HCT116 (cell line): ENCODE measurements at places on chromosomes 2 and 18. TPM values are rescaled to one million over a fixed set of nuclear protein-coding genes. Genes with fewer than 3 reads are reported as not detected.
A peak's percentile ranks its signal among the peaks of the same experiment; 100 is the strongest.

STPG4 gene
- total RNA-seq, result 10.6 TPM

DNA sequence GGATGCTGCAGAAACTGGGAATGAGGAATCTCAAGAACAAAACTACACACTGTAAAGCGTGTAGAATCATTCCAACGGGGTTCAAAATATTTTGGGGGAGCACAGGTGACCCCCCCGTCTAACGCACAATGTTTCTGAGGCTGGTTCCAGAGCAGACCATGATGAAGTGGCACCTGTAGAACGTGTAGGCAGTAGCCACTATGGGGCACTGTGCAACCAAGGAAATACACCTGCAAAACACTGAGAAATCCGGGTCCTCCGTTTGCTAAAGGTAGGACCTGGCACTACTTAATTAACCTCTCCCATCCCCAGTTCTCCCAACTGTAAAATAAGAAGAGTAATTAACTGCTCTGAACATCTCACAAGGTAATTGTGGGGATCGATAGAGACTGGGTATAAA, 22.6 kb downstream of the ST6GAL2 start:
- H3K27ac ChIP-seq, result no peak overlapping the region
- H3K4me1 ChIP-seq, result no peaks in the 10 kb centered on the region
- no peak overlapping the region for H3K4me3 ChIP-seq
- DNase-seq, result no peak

DNA sequence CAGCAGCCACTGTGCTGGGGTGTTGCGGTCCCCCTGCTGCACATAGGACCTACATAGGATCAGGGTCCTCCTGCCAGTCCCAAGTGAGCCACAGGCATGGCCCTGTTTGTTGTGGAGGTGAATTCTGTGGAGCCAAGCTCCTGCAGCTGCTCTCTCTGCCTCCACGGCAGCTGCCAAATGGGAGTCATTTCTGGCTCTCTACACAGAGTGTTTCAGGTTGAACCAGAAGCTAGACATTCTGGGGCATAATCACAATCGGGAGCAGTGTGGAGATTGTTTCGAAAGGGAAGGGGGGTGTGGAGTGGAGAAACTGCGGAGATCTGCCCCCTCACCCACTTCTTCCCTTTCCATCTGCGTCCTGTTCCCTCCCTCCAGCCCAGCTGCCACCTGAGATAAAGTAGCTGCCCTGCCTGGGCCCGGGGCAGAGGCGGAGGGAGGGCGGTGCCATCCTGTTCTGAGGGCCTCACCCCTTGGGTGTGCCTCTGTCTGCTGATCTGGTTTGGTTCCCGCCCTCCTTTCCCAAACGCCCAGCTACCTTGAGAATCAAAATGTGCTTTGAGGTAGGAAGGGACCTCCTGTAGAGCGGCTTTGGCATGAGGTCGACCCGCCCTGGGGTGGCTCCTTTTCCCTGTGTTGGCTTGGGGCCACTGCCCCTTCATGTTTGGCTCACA, 139.4 kb downstream of the WDSUB1 start:
- H3K27me3 ChIP-seq, result no peaks in the 10 kb centered on the region
- H3K27ac ChIP-seq, result no peak overlapping the region; the same call in 1 of the 2 replicates
- H3K4me1 ChIP-seq, result peaks cover 25% of the 10 kb centered on the region
- H3K4me3 ChIP-seq, result no peak overlapping the region
- peak; percentile 23 for DNase-seq

- H3K27ac ChIP-seq, result no peak overlapping the region
- peak; percentile 4 for DNase-seq
- no peaks in the 10 kb centered on the region for H3K36me3 ChIP-seq
- H3K4me1 ChIP-seq, result no peaks in the 10 kb centered on the region
Observed at GRCh38 chr2:30026091-30027055, 105.0 kb upstream of the ALK start.

REG3A gene
- total RNA-seq, result not detected

RALB gene
- 42.8 TPM for total RNA-seq

TACR1 gene
- not detected for total RNA-seq

- no peak overlapping the region for H3K4me3 ChIP-seq
- H3K27me3 ChIP-seq, result no peaks in the 10 kb centered on the region
- no peaks in the 10 kb centered on the region for H3K4me1 ChIP-seq
- no peak overlapping the region for H3K27ac ChIP-seq
- DNase-seq, result no peak
Observed at GRCh38 chr2:66699416-66699792, 264.5 kb downstream of the MEIS1 start.

LYPD6B gene
- total RNA-seq, result 6.1 TPM

EVX2 gene
- total RNA-seq, result not detected

CD8A gene
- total RNA-seq, result 0.76 TPM

BUB1 gene
- 80.2 TPM for total RNA-seq

GRCh38 chr2:241885946-241886643, 16.6 kb downstream of the RTP5 start:
- no peaks in the 10 kb centered on the region for H3K36me3 ChIP-seq
- H3K27me3 ChIP-seq, result no peaks in the 10 kb centered on the region
- H3K4me1 ChIP-seq, result peaks cover 5% of the 10 kb centered on the region; the same call in 1 of the 2 replicates
- H3K4me3 ChIP-seq, result no peak overlapping the region

GRCh38 chr2:220569112-220569897, 941.9 kb downstream of the SLC4A3 start:
- H3K4me3 ChIP-seq, result no peak overlapping the region
- no peaks in the 10 kb centered on the region for H3K4me1 ChIP-seq
- no peak for DNase-seq
- H3K27me3 ChIP-seq, result no peaks in the 10 kb centered on the region
- H3K27ac ChIP-seq, result no peak overlapping the region

DNAJC5G gene
- 2.5 TPM for total RNA-seq

- no peaks in the 10 kb centered on the region for H3K36me3 ChIP-seq
- no peak overlapping the region for H3K4me3 ChIP-seq
- H3K27ac ChIP-seq, result no peak overlapping the region
- H3K27me3 ChIP-seq, result no peaks in the 10 kb centered on the region
- no peaks in the 10 kb centered on the region for H3K4me1 ChIP-seq
Observed at GRCh38 chr18:58067601-58068000, 23.6 kb downstream of the NEDD4L start.

TRIM54 gene
- total RNA-seq, result 2.0 TPM

GRCh38 chr18:27412556-27412955, 227.4 kb upstream of the CHST9 start:
- H3K27ac ChIP-seq, result no peak overlapping the region
- no peaks in the 10 kb centered on the region for H3K36me3 ChIP-seq
- no peak overlapping the region for H3K4me3 ChIP-seq
- H3K4me1 ChIP-seq, result no peaks in the 10 kb centered on the region

DNA sequence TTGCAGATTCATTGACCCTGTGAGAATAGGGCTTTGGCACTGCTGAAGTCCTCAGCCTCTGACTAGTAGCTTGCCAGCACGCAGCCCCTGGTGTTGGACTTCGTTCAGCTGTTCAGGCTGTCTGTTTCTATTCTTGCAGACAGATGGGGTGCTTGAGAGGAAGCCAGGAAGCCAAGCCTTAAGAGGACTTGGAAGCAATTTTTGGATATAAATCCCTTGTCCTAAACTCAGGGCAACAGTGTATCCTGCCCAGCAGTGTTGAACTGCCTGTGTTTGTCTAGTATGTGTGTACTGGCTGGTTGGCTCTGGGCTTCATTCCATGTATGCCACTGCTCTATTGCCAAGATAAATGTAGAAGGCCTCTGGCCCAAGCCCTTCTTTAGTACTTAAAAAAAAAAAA, 108.6 kb downstream of the COMMD1 start:
- no peaks in the 10 kb centered on the region for H3K4me1 ChIP-seq
- no peak overlapping the region for H3K4me3 ChIP-seq

ABCG5 gene
- total RNA-seq, result not detected

DNA sequence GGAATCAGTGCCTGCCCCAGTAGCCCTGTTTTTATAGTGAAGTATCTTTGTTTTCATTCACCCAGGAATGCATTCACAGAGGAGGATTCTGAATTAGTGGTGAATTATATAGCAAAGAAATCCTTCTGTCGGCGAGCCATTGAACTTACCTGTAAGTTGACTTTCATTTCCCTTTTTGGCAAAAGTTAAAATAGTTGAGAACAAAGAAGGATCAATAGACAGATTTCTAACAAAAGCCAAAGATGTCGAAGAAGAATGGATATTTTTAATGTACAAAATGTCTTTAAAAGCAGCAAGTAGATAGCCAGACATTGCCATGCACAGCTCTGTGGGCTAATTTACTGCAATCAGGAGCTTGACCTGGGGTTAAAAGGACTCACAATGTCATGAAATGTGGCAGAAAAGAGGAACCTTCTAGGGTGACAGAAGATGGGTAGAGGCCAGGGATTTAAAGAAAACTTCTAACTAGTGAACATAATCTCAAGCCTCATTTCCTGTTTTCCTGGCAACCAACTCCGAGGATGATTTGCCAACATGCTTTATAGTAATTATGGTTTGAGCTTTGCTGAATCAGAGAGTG, 53.8 kb upstream of the TMEM87B start:
- H3K36me3 ChIP-seq, result no peaks in the 10 kb centered on the region
- H3K4me1 ChIP-seq, result no peaks in the 10 kb centered on the region
- H3K4me3 ChIP-seq, result no peak overlapping the region
- no peak overlapping the region for H3K27ac ChIP-seq

GRCh38 chr2:175136334-175137215, 31.4 kb downstream of the ATF2 start:
- no peaks in the 10 kb centered on the region for H3K4me1 ChIP-seq
- DNase-seq, result no peak
- H3K27me3 ChIP-seq, result no peaks in the 10 kb centered on the region
- no peak overlapping the region for H3K27ac ChIP-seq
- H3K4me3 ChIP-seq, result no peak overlapping the region
- H3K36me3 ChIP-seq, result no peaks in the 10 kb centered on the region

- H3K27me3 ChIP-seq, result peaks cover 28% of the 10 kb centered on the region; the same call in 1 of the 2 replicates
- no peak for DNase-seq
Observed at GRCh38 chr2:23241611-23242245, 143.3 kb upstream of the KLHL29 start.

DNA sequence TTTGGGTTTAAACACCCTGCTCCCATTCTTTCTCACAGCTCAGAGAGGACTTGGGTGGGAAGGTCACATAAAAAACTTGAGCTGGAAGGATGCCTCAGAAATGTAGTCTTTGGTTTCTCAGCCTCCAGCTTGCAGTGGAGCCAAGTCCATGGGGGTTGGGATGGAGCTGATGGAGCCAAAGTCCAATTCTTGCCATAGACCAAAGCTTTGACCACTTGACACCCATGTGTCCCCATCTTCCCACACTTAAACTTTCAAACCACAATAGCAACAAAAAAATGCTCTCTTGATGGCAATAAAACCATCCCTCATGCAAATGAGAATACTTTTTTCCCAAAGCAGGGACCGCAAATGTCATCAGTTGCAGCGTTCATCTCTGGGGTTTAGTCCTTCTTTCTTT, 14.7 kb upstream of the DAW1 start:
- peaks cover 12% of the 10 kb centered on the region; the same call in 1 of the 2 replicates for H3K4me1 ChIP-seq
- no peaks in the 10 kb centered on the region for H3K27me3 ChIP-seq
- H3K27ac ChIP-seq, result no peak overlapping the region

STEAP3 gene
- 32.3 TPM for total RNA-seq

DNA sequence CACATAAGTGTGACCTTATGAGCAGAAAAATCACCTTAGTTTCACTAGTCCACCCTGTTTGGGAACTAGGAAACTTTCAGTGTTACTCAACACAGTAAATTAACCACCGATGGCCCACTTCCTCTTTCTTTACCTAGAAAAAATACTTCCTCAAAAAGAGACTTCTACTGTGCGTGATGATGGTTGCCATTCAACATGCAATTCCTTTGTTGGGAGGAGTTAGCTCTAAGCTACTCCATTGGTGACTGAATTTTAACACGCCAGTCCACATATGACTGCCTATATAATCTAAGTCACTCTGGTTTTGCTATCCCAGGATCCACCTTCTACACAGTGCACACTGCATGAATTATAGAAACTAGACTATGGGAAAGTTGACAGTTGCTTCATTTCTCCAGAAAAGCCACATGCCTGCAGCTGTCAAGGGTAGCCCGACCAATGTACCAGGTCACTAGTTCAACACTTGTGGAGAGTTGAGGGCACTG, 47.8 kb upstream of the REG3G start:
- DNase-seq, result no peak
- H3K4me3 ChIP-seq, result no peak overlapping the region
- H3K36me3 ChIP-seq, result no peaks in the 10 kb centered on the region
- no peaks in the 10 kb centered on the region for H3K4me1 ChIP-seq
- no peak overlapping the region for H3K27ac ChIP-seq

- no peaks in the 10 kb centered on the region for H3K4me1 ChIP-seq
- no peak overlapping the region for H3K27ac ChIP-seq
- H3K4me3 ChIP-seq, result no peak overlapping the region
- no peaks in the 10 kb centered on the region for H3K27me3 ChIP-seq
Observed at GRCh38 chr18:44079606-44080005, 601.1 kb upstream of the SETBP1 start.

DNA sequence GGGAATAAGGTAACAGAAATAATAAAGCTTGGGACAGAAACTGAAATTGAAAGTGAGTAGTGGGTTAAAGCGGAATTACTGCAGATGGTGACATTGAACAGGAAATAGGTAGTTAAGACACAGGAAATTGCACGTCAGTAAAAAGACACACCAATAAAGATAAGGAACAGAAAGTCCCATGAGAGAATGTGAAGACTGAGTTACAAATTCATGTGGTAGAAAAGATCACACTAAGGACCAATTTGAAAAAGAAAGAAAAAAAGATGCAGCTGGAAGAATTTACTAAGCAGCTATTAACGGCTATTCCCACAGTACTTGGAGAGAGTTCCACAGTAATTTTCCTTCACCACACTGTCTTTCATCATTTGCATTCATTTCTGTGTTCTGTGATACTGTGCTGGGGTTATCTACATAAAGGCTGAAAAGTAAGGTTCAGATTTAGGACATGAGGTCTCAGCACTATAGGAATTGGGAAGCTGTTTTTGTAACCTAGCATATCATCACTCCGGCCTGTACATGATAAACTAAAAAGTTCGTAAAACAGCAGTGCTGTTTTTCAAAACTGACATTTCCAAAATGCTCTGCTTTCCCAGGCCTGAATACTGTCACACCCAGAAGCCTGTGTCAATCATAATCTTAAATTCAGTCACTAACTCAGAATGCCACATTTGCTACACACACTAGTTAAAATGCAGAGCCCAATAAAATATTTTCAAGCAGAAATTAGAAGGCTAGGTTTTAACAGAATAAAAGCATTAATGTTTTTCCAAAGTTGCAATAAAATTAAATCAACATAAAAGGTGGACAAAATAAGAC, 42.9 kb downstream of the SRBD1 start:
- no peaks in the 10 kb centered on the region for H3K4me1 ChIP-seq
- H3K27me3 ChIP-seq, result no peaks in the 10 kb centered on the region
- H3K27ac ChIP-seq, result no peak overlapping the region
- DNase-seq, result no peak

GRCh38 chr2:556485-556884, 120.7 kb downstream of the TMEM18 start:
- H3K4me3 ChIP-seq, result no peak overlapping the region
- H3K27ac ChIP-seq, result no peak overlapping the region
- H3K27me3 ChIP-seq, result peaks cover 40% of the 10 kb centered on the region
- no peaks in the 10 kb centered on the region for H3K36me3 ChIP-seq
- DNase-seq, result no peak
